A549 treated with ZK216348 at 1 μM for 4 hours (cell line): ENCODE measurements at places on chromosomes 1 and 21. TPM values are rescaled to one million over a fixed set of nuclear protein-coding genes. Genes with fewer than 3 reads are reported as not detected.

Gene ATP5IF1
- 149 to 183 TPM (median 163 TPM) in 5 replicates for total RNA-seq

Gene TTC22
- not detected in 5 replicates for total RNA-seq

Gene FAM110D
- 0.05 to 0.06 TPM in 2 of 5 replicates, not detected in the others for total RNA-seq

Gene GJC2
- 0.24 to 0.66 TPM (median 0.58 TPM) in 5 replicates for total RNA-seq

Gene AQP10
- not detected in 5 replicates for total RNA-seq

Gene OR10Z1
- not detected in 5 replicates for total RNA-seq

Gene OVAAL
- 0.18 TPM in 1 of 5 replicates, not detected in the others for total RNA-seq

Gene CLDN19
- total RNA-seq = not detected in 5 replicates

Gene CCDC190
- total RNA-seq = not detected in 5 replicates

Gene DUSP12
- 42.9 to 57.7 TPM (median 45.6 TPM) in 5 replicates for total RNA-seq

Gene C1QC
- not detected in 5 replicates for total RNA-seq

Gene SUSD4
- 0.19 to 0.79 TPM (median 0.72 TPM) in 5 replicates for total RNA-seq

Gene SEC16B
- total RNA-seq = 0.43 to 1.1 TPM (median 0.79 TPM) in 5 replicates

Gene AADACL3
- total RNA-seq = not detected in 5 replicates

Gene HMCN1
- 0.03 to 0.42 TPM (median 0.07 TPM) in 5 replicates for total RNA-seq

Gene WNT3A
- 0.08 TPM in 1 of 5 replicates, not detected in the others for total RNA-seq

Gene FCGR1A
- total RNA-seq = not detected in 5 replicates

Gene NBPF6
- total RNA-seq = 0.26 TPM in 1 of 5 replicates, not detected in the others
